ENCODE measurements at places on chromosomes 4 and X.

- DNase-seq, result no peak
These were observed 504.3 kb downstream of the RAB28 start for GRCh38 chr4:12979797-12980196.

GRCh38 chr4:185819144-185819543 is 7.2 kb upstream of the SORBS2 start:
- no peak for DNase-seq

DNA sequence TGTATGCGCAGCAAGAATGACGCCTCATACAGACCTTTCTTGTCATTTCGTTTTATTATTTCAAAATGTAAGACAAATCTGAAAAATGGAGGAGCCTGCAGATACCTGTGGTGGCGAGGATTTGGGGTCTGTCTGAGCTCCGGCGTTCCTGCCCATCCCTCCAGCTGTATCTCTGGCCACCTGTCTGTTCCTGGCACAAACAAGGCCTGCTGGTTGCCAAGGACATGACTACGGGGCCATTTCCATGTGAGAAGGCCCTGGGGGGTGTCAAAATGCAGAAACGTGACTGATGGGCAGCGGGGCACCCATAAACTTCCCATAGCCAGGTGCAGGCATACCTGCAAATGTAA is 591 bp upstream of the TSPAN7 start:
- no peak for DNase-seq

DNA sequence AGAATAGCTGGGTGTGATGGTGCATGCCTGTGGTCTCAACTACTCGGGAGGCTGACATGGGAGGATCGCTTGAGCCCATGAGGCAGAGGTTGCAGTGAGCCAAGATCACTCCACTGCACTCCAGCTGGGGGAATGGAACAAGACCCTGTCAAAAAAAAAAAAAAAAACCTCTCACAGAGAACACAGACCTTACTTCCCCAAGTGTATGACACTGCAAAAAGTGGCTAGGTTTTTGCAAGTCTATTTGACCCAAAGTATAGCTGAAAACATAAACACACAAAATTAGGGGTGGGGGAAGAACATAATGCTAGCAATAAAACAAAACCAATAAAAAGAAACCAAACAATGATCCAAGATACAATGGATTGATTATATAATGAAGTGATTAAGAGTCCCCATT is 6.7 kb downstream of the LAMP2 start:
- DNase-seq, result no peak

DNA sequence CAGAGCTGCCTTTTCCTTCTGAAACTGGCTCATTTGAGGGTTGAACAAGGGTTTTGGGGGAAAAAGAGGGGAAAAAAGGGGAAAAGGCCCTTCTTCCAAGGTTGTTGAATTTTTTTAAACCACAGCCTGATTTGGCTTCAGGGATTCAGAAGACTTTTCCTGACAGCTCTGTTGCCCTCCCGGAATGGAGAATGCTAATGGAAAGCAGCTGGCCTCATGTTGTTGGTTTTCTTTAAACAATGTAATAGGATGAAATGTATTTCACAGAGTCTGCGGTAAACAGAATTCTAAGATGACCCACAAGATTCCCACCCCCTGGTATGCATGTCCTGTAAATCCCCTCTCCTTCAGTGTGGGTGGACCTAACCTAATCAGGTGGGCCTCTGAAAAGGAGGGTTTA is 3.3 kb upstream of the KIAA1210 start:
- DNase-seq, result no peak

DNA sequence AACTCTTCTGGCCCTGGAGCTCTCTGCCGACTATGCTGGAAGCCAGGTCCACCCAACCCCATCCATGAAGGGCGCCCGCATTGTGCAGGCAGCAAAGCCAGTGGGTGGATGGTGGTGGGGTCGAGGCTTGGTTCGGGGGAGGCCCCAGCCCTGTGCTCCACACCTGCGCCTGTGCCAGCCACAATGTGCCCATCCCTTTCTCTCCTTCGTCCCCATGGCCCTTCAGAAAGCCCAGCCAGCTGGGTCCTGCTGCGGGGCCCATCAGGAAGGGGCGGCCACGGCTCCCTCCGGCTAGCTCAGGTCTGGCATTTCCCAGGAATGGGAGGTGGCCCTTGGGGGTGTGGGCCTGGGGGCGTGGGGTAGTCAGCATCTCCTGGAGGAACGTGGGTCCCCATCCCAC is 91.6 kb downstream of the HMX1 start:
- no peak for DNase-seq

Measured in stimulated activated CD8-positive, alpha-beta memory T cell treated with anti-CD3 and anti-CD28 coated beads, Interleukin-15, amount 100 ng/mL, for 24 hours (primary cell).